Activated CD4-positive, alpha-beta T cell treated with anti-CD3 and anti-CD28 coated beads, Interleukin-2, amount 50 U/mL, for 1 hour (primary cell): ENCODE measurements at places on chromosomes 3 and 15.

GRCh38 chr15:99536422-99537040, 29.3 kb upstream of the MEF2A start:
- no peak for DNase-seq

DNA sequence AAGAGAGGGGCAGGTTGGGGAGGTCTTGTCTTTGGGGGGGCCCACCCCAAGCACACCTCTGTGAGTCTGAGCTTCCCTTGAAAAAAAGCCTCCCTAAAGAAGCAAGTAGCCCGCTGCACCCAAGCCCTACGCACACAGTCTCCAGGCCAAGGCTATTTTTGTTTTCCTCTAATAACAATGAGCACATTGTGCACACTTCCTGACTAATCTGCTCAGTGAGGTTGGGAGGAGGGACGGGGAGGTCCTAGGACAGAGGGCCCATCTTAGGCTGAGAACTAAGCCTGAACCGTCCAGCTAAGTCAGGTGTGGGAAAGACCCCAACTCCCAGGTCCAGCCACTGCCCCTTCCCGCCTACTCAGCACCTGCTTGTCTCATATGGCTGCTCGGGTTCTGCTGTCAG, 87.2 kb downstream of the HMG20A start:
- DNase-seq: no peak

GRCh38 chr3:56122911-56123310, 345.4 kb downstream of the ERC2 start:
- DNase-seq: no peak

DNA sequence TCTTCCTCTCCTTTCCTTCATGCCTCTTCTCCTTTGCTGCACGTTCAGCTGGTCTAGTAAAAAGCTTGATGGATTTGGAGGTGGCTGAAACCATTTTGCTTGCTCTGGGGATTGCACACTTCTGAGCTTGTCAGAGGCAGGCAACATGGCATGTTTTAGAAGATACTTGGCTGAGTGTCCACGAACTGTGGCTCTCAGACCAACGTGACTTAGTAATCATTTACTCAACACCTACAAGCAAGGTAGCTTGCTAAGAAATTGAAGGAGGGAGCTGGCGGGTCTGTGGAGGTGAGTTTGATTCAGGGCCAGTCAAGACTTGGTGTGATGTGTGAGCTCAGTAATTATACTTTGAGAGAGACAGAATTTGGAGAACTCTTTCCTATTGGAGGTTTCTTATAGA, 196.0 kb downstream of the LPP start:
- DNase-seq: no peak

- no peak for DNase-seq
Measured at GRCh38 chr3:50515565-50516439, 12.4 kb upstream of the CACNA2D2 start.

DNA sequence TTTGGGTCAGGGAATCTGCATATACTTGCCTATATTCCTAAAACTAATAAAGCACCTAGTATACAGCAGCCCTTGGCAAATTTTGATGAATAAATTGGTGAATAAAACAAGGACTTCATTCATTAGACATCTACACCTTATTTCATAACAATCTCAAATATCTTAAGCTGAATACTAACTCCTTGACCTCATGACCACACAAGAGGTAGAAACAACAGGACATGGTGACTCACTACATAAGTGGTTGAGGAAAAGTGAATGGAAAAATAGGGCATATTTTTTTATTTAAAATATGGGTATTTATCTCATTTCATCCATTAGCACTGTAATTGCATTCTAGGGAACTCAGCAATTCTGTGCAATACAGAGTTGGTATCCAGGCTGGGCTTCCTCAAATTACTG, 7.8 kb upstream of the STAC start:
- no peak for DNase-seq

- no peak for DNase-seq
Measured at GRCh38 chr3:127680798-127681221, 8.1 kb downstream of the ABTB1 start.

DNA sequence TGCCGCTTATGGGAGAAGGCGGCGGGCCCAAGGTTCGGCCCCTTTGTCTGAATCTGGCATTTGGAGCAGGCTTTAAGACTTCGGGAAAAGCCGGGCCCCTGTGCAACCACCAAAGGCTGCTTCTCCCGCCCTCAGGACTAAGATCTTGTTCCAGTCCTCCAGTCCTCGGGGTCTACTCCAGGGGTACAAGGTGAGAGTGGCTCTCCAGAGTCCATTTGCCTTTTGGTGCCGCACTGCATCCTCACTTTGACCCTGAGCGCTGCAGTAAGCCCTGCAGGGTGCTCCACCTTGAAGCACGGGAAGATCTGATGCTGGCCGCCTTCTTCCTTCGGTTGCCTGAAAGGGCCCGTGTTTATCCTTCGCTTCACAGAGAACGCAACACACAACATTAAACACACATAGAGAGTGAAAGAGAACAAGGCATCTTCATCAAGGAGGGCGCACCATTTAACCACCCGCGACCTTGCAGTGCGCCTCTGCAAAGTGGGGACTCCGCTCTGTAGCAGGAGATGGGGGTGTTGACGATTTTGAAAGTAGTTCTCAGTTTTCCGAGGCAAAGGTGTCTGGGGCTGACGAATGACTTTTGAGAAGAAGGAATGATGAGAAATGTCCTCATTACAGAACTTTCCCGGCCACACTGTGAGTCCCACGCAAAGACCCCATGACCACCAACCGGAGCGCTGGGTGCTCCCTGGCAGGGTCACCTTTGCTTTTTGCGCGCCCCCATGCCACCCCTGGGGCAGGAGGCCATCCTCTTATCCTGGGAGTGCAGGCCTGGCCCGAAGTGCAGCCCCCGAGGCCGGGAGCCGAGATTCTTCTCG, 1.0 kb downstream of the PIGZ start:
- DNase-seq: no peak

DNA sequence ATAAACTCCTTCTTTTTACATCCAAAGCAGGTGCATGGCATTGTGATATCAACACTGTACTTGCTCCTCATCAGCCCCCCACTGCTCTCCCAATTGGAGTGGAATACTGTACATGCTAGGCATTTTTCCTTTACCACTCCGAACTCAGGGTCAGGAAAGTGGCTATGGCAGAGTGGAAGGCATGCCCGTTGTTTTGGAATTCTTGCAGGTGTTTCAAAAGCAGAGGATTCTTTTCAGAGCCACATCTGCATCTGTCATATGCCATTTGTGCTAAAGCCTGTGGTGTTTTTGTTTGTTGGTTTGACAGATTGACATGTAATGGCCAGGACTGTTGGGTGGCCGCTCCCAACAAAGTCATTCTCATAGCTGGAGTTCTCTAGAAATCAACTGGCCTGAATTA, 41.7 kb downstream of the SOX2 start:
- DNase-seq: no peak

- no peak for DNase-seq
Measured at GRCh38 chr3:8571256-8571655, 69.6 kb downstream of the LMCD1 start.

GRCh38 chr15:100194996-100195395, 146.8 kb downstream of the ADAMTS17 start:
- no peak for DNase-seq

GRCh38 chr3:125125821-125126245, 70.0 kb upstream of the HEG1 start:
- DNase-seq: no peak

- DNase-seq: no peak
Measured at GRCh38 chr3:37601832-37602231, 259.8 kb upstream of the CTDSPL start.

- DNase-seq: no peak
Measured at GRCh38 chr3:131883711-131884407, 151.0 kb downstream of the CPNE4 start.

DNA sequence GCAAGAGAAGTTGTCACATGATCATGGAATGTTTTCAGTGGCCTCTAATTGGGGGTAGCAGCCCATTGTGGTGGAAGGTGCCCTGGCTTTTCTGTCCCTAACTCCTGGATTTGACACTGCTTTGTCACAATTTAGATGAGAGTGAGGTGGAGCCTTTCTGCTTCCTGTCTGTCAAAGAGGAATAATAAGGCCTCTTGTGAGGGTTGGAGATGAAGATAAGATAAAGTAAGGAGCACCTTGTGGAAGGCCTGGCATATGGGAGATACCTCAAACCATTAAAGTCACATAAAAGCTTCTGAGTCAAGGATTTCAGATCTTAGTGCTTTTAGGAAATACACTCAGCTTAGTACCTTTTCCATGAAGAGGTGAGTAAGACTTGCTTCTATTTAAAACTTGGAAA, 172.6 kb upstream of the FAM3D start:
- DNase-seq: no peak

DNA sequence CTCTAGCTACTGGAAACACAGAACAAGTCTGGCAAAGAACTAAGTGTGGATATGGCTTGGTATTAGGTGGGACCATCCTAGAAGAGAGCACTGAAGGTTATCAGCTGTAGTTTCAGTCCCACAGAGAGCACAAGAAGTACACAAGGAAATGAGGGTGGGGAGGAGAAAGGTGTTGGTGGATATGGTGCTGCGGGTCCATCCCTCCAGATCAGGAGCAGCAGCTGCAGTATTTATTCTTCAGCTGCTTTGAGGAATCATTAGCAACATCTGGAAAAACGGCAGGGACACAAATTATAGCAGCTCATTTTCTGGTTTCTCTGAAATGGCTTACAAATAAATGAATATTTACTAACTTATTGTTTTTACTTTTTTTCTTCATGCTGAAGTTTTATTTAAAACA, 29.0 kb downstream of the CD80 start:
- DNase-seq: no peak

GRCh38 chr3:101521211-101521701, 8.2 kb upstream of the SENP7 start:
- DNase-seq: peak; percentile 14

DNA sequence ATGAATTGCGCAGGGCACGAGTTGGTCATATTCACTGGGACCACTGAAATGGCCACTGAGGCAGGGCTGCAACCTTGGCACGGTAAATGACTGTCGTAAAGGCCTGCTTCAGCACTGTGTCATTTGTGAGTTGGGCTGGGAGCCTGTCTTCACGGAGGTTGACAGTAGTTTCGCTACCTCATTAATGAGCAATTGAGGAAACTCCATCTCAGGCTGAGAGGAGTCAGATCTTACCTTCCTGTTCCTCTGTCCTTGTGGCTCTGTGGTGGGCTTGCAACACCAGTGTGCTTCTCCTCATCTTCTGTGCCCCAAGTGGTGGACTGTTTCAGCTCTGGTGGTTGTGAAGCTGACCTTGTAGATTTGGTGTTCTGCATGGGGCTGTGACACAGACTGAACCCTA, 80.1 kb upstream of the EIF1B start:
- DNase-seq: no peak

GRCh38 chr3:72820415-72820814, 27.8 kb downstream of the SHQ1 start:
- DNase-seq: no peak

- DNase-seq: no peak
Measured at GRCh38 chr3:79015854-79016253, 751.9 kb downstream of the ROBO1 start.

DNA sequence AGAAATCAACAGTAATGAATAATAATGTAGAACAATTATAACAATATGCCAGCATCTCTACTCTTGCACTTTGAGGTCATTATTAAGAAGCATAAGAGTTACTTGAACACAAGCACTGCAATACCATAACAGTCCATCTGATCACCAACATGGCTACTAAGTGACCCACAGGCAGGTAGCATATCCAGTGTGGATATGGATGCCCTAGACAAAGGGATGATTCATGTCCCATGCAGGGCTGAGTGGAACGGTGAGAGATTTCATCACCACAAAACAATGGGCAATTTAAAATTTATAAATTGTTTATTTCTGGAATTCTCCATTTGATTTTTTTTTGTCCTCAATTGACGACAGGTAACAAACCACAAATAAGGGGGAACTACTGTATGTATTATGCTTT, 107.7 kb upstream of the TSC22D2 start:
- no peak for DNase-seq

- DNase-seq: no peak
Measured at GRCh38 chr3:183845608-183846288, 20.4 kb upstream of the MAP6D1 start.

DNA sequence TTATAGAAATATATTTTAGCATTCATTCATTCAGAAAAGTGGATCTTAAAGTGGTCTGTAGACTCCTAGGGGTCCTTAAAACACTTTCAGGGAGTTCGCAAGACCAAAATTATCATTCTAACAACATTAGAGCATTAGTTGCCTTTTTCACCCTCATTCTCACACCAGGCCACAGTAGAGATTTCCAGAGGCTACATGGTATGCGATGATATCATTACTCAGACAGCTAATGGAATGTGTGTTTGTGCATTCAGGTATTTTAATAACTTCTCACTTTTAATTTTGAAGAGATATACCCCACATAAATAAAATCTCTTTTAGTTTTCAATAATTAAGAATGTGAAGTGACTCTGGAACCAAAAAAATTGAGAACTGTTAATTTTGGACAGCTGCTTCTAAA, 206.9 kb downstream of the NSUN3 start:
- DNase-seq: no peak

DNA sequence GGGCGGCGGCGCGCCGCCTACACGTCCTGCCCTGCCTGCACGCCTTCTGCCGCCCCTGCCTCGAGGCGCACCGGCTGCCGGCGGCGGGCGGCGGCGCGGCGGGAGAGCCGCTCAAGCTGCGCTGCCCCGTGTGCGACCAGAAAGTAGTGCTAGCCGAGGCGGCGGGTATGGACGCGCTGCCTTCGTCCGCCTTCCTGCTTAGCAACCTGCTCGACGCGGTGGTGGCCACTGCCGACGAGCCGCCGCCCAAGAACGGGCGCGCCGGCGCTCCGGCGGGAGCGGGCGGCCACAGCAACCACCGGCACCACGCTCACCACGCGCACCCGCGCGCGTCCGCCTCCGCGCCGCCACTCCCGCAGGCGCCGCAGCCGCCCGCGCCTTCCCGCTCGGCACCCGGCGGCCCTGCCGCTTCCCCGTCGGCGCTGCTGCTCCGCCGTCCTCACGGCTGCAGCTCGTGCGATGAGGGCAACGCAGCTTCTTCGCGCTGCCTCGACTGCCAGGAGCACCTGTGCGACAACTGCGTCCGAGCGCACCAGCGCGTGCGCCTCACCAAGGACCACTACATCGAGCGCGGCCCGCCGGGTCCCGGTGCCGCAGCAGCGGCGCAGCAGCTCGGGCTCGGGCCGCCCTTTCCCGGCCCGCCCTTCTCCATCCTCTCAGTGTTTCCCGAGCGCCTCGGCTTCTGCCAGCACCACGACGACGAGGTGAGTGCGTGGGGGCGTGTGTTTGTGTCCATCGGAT, 602 bp downstream of the TRIM71 start:
- DNase-seq: no peak

DNA sequence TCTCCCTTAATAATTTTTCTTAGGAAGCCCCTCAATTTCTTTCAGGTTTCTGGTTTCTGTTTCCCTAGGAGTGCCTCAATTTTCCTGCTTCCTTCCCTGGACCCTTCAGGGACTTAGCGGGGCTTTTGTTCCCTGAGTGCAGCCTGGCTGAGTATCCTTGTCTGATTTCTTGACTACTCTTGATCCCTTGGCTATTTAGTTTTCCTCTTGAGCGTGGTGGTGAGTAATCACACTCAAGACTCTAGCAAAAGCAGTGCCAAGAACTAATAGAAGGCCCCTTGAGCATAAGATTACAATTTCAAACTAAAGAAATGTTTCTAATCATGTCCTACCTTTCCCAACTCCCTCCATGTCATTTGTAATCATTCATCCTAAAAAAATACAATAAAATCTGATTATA, 94.3 kb upstream of the C3orf80 start:
- no peak for DNase-seq

- DNase-seq: no peak
Measured at GRCh38 chr3:169618894-169619792, 44.4 kb downstream of the MECOM start.

- DNase-seq: no peak
Measured at GRCh38 chr3:32975891-32976595, 24.6 kb downstream of the CCR4 start.
